NCI-H69 (cell line): ENCODE measurements at places on chromosomes 7 and 10.

DNA sequence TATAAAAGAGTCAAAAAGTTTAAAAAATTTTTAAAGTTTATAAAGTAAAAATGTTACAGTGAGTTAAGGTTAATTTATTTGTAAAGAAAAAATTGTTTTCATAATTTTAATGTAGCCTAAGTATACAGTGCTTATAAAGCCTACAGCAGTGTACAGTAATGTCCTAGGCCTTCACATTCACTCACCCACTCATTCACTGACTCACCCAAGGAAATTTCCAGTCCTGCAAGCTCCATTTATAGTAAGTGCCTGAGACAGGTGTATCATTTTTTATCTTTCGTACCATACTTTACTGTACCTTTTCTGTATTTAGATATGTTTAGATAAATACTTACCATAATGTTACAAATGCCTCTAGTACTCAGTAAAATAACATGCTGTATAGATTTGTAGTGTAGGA lies 269.7 kb upstream of the PHF14 start:
- no peak for DNase-seq

DNA sequence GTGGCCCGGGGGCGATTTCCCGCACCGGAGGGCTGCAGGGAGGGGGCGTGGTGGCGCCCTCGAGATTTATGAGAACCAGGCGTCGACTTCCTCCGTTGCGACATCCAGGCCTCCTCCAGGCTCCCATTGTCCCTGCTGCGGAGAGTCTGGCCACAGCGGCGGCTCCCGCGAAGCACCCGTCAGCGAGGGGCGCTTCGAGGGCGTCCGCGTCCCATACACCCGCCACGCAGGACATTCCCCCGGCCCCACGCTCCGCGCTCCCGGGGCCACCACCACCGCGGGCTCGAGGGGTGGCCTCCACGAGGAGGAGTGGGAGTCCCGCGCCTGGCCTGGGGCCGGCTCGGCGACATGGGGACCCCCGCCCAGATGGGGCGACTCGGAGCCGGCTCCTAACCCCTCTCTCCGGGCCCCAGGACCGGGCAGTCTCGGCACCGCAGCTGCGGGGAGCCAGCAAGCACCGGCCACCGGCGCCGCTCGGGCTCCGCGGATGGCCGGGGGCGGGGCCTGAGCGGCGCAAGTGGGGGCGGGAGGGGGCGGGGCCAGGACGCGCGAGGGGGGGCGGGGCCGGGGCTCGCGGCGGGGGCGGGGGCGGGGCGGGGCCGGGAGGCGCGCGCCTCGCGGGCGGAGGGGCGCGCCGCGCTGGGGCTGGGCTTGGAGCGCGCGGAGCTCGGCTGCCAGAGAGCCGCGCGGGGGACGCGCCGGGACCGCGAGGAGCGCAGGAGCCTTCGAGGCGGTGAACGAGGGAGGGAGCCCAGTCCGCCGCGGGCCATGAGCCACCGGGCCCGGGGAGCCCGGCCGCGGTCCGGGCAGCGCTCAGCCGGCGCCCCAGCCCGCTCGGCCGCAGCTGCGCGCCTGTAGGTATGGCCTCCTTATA lies at the start of gene SH2B2:
Gene SH2B2 (plus strand): TSS at position 632 of the 874 bp plus-strand sequence. CDS start 13,683 bp downstream, outside the sequence.
- DNase-seq, result peak; percentile 86

DNA sequence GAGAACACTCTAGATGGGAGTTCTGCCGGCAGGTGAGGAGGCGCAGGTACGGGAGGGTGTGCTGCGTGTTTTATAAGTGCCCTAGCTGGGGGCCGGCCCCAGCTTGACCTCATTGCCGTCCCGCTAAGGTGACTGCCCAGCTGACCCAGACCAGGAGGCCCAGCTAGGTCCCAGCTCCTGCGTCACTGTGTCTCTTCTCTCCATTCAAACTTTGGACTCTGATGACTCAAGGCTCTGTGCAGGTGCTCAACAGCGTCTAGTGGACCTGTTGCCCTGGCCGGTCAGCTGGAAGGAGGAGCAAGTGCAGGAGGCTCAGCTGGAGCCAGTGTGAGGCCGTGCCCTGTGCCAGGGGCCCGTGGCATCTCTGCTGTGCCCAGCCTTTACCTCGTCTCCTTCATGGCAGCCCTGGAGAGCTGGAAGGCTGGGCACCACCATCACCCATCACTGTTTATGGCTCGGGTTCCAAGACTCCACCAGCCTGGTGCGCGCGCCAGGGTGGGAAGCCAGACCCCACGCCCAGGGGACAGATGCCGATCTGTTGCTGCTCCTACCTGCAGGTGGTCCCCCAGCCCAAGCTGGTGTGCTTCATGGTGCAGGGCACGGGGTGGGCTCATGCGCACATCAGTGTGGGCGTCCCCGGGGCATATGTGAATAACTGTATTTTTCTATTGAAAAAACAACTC lies 14.6 kb downstream of the LHPP start:
- no peak for DNase-seq

GRCh38 chr10:71465551-71466252 lies 69.0 kb downstream of the CDH23 start:
- no peak for DNase-seq

GRCh38 chr7:44959433-44959951 lies 19.3 kb downstream of the MYO1G start:
- DNase-seq, result peak; percentile 43

GRCh38 chr7:134701272-134701671 lies 54.6 kb downstream of the BPGM start:
- DNase-seq, result peak; percentile 34

GRCh38 chr7:158077151-158077840 lies 510.3 kb downstream of the PTPRN2 start:
- DNase-seq, result no peak

- no peak for DNase-seq
Measured at GRCh38 chr7:31478018-31478417, 35.9 kb upstream of the ITPRID1 start.

- DNase-seq, result peak; percentile 82
Measured at GRCh38 chr10:69439813-69440506, 11.3 kb upstream of the TSPAN15 start.

DNA sequence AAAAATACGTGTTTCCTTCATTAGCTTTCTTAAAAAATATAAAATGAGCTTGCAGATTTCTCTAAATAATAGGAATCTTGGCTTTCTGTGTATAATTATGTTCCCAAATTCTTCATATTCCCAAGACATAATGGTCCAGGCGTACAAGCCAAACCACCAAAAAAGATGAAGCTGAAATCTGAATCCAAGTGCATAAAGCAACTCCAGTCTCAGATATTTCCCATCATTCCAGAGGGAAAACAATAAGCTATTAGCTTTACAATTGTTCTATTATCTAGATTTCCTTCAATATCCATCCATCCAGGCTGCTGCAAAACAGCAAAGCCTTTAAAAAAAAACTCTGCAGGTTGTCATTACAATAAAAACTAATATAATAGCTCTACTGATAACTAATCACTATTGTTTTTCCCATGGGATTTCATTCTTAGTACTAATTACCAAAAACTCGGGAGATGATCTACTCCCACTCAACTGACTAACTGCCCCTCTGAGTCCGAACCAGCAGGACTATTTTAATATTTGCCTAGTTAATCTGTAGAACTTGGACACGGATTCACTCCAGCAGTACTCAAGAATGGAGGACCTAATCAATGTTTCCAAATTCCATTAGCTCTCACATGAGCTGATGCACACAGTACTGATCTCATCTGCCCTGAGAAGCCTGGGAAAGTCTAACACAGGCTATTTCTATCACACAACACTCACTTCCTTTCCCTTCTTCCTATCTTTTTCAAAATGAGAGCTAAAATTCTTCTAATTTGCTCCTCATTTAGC lies 108.9 kb upstream of the ASAH2 start:
- no peak for DNase-seq

GRCh38 chr10:131019696-131020095 lies 291.8 kb downstream of the TCERG1L start:
- no peak for DNase-seq

DNA sequence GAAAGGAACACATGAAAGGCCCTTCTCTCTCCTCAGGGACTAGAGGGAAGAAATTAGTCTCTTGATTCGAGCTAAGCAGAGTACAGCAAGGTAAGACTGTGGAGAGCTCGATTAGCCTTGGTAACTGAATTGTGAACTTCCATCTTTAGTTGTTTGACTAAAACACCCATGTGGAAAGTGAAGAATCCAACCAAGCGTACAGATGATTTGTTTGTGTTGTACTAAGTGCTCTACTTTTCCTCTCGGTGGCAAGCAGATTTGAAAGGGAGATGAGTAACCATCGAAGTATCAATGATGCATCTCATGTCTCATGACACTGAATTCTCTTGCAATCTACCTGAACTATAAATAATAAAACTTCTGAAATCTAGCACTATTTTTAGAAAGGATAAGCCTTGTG lies 80.7 kb downstream of the FZD1 start:
- no peak for DNase-seq

DNA sequence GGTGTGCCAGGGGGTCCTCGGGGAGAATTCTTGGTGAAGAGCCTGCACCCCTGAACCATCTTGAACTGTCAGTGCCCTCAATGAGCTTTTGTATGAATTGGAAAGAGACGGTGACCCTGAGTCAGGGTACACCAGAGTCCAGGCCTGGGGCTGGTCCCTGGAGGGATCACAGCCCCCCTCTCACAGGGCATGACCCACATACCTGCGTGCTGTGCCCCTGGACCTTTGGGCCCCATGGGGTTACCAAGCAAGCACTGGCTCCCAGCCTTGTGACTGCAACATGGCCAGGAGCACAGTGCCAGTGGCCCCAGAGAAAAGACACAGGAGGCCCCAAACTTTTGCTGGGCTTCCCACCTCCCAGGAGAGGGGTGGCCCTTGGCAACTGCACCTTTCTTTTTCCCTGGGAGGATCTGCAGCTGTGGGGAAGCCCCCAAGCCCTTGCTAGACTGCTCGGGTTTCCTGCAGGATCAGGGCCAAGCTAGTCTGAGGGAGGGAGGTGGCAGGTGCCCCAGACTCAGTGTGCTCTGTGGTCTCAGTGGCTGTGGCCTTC lies 153.5 kb downstream of the ZNF248 start:
- DNase-seq, result no peak

GRCh38 chr10:97318772-97319651 lies at the start of gene FRAT1:
Gene FRAT1, plus strand, starts transcription at chr10:97319271. Its CDS starts 183 bp downstream, at chr10:97319454.
- peak; percentile 89 for DNase-seq

GRCh38 chr7:105989686-105990085 lies 26.6 kb downstream of the CDHR3 start:
- no peak for DNase-seq

- DNase-seq, result no peak
Measured at GRCh38 chr7:140479739-140480084, 407 bp upstream of the MKRN1 start.

DNA sequence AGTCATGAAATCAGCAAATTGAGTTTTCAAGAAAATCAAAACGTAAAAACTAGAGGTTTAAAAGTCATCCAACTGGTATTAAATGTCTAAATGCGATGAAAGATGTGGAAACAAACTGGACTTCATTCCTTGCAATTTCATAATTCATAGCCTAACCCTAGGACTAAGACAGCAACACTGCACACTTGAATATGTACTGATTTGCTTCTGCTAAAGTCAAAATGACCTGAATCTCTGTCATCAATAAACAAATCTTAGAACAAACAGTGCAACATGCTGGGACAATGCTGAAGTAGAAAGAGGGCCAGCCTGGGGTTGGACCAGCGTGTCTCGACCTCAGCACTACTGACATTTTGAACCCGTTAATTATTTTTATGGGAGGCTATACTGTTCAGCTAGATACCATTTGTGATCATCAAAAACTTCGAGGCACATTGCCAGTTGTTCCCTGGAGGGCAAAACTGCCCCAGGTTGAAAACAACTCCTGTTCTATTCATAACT lies 47.1 kb downstream of the MYOF start:
- DNase-seq, result no peak

DNA sequence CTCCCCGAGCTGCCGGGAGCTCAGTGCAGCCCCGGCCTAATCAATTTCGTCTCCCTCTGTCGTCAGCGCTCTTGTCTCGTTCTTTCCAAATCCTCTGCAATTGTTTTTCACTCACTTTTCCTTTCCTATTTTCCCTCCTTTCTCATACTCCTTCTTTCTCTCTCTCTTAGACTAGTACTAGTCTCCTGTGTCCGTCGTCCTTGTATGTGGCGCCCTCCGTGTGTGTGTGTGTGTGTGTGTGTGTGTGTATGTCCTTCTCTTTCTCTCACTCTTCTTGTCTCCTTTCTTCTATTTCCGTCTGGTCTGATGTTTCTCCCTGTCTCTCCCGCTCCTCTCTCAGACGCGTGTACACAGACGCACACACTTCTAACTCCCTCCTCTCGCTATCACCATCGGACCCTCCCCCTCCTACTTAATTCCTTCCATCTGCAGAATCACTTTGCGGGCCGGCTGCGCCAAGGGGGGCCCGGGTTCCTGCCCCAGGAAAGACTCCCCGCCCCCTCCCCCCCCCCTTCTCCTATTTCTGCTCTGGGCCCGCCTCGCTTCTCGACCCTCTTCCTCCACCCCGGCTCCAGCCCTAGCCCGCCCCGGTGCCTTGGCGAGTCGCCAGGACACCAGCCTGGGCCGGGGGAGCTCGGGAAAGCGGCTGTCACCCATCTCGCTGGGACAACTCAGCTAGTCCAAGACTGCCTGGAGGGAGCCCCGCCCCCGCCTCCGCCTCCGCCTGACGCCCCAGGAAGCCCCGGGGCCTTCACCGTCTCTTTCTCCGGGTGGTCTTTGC lies 743 bp upstream of the ZCCHC24 start:
- DNase-seq, result peak; percentile 68

GRCh38 chr10:35433851-35434426 lies 97.6 kb downstream of the CCNY start:
- peak; percentile 94 for DNase-seq

- no peak for DNase-seq
Measured at GRCh38 chr10:37379991-37380390, 254.6 kb downstream of the ANKRD30A start.

- no peak for DNase-seq
Measured at GRCh38 chr7:22989643-22990587, 24.0 kb downstream of the HYCC1 start.

GRCh38 chr10:104584541-104584940 lies 56.5 kb upstream of the SORCS3 start:
- DNase-seq, result no peak

DNA sequence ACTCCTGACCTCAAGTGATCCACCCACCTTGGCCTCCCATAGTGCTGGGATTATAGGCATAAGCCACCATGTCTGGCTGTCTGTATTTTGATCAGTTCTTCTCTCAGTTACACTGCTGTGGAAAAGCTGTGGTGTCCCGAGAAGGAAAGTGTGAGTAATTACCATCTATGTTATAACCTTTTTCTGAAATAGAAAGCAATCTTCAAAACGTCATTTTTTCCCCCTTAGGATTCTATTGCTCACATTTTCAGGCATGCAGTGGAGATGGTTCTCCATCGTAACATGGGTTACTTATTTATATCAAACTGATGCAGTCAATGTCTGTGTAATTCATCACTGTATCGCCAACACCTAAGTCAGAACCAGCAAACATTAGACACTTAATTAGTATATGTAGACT lies 103.5 kb upstream of the FAM3C start:
- no peak for DNase-seq

- DNase-seq, result no peak
Measured at GRCh38 chr10:104822088-104822487, 181.0 kb downstream of the SORCS3 start.

DNA sequence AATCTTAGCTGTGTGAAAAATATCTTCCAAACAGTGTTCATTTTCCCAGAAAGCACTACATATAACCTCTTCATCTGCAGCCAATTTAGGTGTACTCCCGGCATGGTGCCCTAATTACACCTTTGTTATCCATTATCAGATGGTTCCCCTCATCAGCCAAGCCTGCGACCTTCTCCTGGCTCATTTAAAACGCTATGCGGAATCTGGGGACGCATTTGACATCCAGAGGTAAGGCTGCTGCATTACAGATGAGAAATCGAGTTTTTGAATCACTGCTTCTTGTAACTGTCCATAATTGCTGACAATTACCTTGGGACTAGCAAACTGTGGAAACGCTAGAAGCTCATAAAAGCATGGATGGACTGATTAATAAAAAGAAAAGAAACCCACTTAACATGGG lies 109.5 kb downstream of the PARP12 start:
- DNase-seq, result peak; percentile 84

GRCh38 chr7:22357311-22358175 lies 589 bp upstream of the RAPGEF5 start:
- peak; percentile 93 for DNase-seq
